Vagina (tissue), 2 donors: ENCODE measurements at places on chromosomes 7 and 10. TPM values are rescaled to one million over a fixed set of nuclear protein-coding genes. Genes with fewer than 3 reads are reported as not detected.

DNA sequence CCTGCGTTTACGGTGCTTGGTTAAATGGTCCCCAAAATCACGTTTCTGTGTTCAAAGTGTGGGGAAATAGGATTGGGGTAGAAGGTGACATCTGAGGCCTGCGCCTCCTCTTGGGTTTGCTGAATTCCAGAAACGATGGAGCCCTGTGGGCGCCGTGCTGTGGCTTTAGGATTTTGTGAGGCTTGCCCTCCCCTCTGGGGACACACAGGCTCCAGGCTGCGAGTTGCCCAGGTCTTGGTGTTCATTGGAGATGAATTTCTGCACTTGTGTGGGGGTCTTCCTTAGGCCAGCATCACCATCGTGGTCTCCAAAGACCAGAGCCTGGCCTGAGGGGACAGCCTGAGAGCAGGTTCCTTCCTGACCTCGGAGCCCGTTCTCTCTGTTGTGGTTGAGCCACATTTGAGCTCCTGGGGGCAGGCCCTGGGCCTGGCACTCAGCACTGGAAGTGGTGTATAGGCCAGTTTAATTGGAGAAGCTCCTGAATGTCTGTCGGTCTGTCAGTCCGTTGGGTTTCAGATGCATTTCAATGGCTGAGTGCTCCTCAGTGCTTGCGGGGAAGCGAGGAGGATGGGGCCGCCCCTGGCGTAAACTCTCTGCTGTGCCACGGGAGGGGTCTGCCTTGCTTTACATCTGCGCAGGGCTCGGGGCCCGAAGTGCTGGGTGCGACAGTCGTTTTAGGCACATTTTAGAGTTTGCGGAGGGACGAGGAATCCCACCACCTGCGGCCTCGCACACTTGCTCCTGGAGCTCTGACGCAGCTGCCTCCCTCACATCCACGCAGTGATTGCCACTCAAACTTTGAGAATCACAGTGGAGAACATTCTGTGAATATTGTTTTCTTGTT, 71.7 kb downstream of the DNAJB6 start:
- H3K27ac ChIP-seq = no peak overlapping the region
- H3K27me3 ChIP-seq = no peaks in the 10 kb centered on the region
- H3K4me1 ChIP-seq = peaks cover 13% of the 10 kb centered on the region
- no peak overlapping the region for H3K4me3 ChIP-seq

DNA sequence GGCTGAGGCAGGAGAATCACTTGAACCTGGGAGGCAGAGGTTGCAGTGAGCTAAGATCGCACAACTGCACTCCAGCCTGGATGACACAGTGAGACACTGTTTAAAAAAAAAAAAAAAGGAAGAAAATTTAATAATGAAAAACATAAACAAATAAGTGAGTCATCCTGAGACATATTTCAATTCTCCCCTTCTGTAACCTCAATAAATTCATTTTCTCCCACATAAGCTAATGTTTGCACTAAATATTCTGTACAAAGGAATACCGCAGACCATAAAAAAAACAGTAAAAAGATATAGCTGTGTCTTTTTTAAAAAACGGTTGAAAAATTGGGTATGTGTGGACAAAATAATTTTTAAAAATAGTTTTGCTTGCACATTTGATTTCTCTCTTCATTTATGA, 654.0 kb downstream of the KCNMA1 start:
- H3K4me1 ChIP-seq = no peaks in the 10 kb centered on the region
- no peaks in the 10 kb centered on the region for H3K36me3 ChIP-seq
- H3K27me3 ChIP-seq = no peaks in the 10 kb centered on the region
- no peak overlapping the region for H3K27ac ChIP-seq
- no peak overlapping the region for H3K4me3 ChIP-seq

DNA sequence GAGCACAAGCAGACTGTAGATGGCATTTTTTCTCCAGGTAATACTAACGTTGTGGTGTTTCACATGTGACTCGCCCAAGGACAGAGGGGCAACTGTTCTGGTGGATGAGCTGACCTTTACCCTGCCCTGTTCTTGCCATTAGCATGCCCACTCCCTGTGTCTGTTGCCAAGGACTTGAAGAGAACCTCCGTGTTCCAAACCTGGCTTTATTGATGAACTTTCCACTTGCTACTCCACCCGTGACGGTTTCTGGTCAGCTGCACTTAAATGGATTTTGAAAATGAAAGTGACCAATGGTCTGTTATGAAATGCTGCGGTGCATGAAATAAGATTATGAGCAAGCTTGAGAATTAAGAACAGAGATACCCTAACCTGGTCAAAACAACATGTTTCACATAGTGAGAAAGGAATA, 30.4 kb downstream of the LRRC4 start:
- no peak overlapping the region for H3K27ac ChIP-seq
- H3K4me1 ChIP-seq = no peaks in the 10 kb centered on the region
- H3K27me3 ChIP-seq = no peaks in the 10 kb centered on the region

- peaks cover 4% of the 10 kb centered on the region for H3K36me3 ChIP-seq
- no peaks in the 10 kb centered on the region for H3K27me3 ChIP-seq
- H3K4me1 ChIP-seq = peaks cover 21% of the 10 kb centered on the region
- H3K4me3 ChIP-seq = peak overlapping the region; percentile 79
- H3K27ac ChIP-seq = peak overlapping the region; percentile 96
Measured at GRCh38 chr10:110226926-110227641, 19.7 kb downstream of the MXI1 start.

GRCh38 chr10:90964781-90965465, 44.0 kb upstream of the ANKRD1 start:
- H3K4me3 ChIP-seq = no peak overlapping the region
- H3K27me3 ChIP-seq = no peaks in the 10 kb centered on the region
- no peak for DNase-seq
- peaks cover 4% of the 10 kb centered on the region for H3K4me1 ChIP-seq

DNA sequence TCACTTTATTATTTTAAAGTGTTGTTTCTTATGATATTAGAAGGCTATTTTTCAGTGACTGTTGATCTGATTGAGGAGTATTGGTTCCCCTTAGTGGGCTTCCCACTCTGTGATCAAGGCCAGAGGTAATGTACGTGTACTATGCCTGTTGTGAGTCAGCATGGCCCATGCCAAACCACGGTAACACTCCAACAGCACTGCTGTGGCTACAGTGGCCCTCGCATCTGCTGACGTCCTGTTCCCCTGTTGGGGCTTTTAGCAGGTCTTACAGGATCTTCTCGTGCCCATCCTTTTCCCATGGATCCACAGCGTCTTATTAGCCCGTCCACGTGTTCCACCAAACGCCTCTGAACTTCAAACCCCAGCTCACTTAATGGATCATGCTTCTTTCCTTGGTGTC, 964.6 kb upstream of the CELF2 start:
- H3K4me1 ChIP-seq = no peaks in the 10 kb centered on the region
- no peak overlapping the region for H3K4me3 ChIP-seq
- DNase-seq = no peak
- no peaks in the 10 kb centered on the region for H3K27me3 ChIP-seq
- no peak overlapping the region for H3K27ac ChIP-seq

DNA sequence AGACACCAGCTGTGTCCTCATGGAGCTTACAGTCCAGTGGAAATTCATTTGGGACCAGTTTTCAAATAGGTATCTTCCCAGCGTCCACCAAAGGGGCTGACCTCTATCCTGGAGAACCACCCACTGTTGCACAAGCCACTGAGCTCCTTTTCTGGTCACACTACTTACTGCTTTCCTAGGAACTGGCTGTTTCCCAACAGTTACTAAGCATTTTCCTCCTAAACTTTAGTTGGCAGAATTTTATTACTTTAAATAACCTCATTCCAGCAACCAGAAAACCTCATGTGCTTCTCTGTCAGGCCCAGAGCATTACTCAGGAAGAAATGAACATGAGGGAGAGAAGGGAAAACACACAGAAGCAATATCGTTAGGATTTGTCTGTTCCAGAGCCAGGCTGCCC, 183.1 kb downstream of the GPAM start:
- H3K27ac ChIP-seq = no peak overlapping the region
- DNase-seq = no peak
- no peak overlapping the region for H3K4me3 ChIP-seq

GRCh38 chr10:60185421-60185820, 204.3 kb downstream of the ANK3 start:
- H3K4me3 ChIP-seq = no peak overlapping the region
- no peak overlapping the region for H3K27ac ChIP-seq
- H3K4me1 ChIP-seq = no peaks in the 10 kb centered on the region
- H3K36me3 ChIP-seq = no peaks in the 10 kb centered on the region

DNA sequence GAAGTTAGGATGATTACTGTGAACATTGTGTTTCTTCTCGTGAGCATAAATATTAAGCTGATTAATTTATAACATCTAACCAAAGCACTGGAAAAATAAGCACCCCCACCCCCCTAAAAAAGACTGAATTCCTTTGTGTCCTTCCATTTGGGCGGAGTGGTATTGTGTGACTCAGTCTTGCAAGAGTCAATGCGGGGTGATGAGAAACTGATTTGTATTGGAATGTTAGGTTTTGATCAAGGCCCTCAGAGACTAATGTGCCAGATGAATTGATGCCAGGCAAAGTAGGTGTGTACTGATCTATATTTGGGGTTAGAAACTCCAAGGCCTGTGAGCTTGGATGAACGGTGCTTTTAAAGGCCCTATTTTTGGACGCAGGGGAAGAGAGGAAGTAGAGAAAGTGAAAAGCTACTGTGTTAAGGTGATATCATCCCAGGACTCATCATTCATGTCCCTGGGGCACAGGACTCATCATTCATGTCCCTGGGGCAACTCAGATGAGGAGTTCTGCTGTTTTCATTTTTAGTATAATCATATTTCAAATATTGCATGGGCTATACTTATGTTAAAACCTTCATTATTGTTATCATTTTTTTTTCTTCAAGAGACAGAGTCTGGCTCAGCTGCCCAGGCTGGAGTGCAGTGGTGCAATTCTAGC, 61.3 kb upstream of the PTN start:
- no peaks in the 10 kb centered on the region for H3K4me1 ChIP-seq
- H3K4me3 ChIP-seq = no peak overlapping the region
- H3K27ac ChIP-seq = no peak overlapping the region
- no peaks in the 10 kb centered on the region for H3K36me3 ChIP-seq
- DNase-seq = no peak

DNA sequence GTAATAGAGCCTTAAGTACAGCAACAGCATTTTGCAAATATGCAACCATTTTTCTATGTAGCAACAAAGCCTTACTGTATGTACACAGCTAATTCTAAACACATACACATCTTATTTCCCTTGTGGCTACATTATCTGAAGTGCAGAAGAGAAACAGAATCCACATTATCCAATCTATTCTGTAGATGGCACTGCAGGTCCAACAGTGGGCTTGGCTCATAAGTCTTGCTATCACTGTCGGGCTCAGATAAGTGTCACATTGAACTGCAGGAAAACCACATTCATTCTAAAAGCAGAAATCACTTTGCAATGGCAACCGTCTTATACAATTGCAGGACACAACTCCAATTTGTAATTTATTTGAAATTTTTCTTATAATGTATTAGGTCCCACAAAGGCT, 109.8 kb upstream of the NOBOX start:
- H3K4me1 ChIP-seq = no peaks in the 10 kb centered on the region
- H3K4me3 ChIP-seq = no peak overlapping the region
- H3K27ac ChIP-seq = no peak overlapping the region
- no peak for DNase-seq
- no peaks in the 10 kb centered on the region for H3K27me3 ChIP-seq
- no peaks in the 10 kb centered on the region for H3K36me3 ChIP-seq

GRCh38 chr7:141073641-141074161, at the start of gene TMEM178B:
Gene TMEM178B, plus strand, starts transcription at chr7:141074064.
- peaks cover 41% of the 10 kb centered on the region for H3K4me1 ChIP-seq
- no peaks in the 10 kb centered on the region for H3K36me3 ChIP-seq
- no peak for DNase-seq
- peak within 1 kb of the TSS; percentile 51 for H3K4me3 ChIP-seq
- no peak within 1 kb of the TSS for H3K27ac ChIP-seq

DNA sequence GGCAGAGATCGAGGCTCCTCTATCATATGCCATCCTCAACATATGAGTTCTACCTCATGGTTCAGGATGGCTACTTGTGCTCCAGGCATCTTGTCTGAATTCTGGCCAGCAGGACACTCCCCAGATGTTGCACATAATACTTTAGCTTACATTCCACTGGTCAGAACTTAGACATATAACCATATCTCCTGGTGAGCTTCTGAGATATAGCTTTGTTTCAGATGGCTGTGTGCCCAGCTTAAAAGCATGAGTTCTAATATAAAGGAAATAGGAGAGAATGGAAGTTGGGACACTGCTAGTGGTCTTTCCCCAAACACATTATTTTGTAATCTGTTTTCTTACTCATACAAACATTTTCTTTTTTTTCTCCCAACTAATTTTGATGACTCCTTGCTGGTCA, 50.8 kb upstream of the IFRD1 start:
- no peak overlapping the region for H3K4me3 ChIP-seq
- no peaks in the 10 kb centered on the region for H3K4me1 ChIP-seq
- no peak for DNase-seq

DNA sequence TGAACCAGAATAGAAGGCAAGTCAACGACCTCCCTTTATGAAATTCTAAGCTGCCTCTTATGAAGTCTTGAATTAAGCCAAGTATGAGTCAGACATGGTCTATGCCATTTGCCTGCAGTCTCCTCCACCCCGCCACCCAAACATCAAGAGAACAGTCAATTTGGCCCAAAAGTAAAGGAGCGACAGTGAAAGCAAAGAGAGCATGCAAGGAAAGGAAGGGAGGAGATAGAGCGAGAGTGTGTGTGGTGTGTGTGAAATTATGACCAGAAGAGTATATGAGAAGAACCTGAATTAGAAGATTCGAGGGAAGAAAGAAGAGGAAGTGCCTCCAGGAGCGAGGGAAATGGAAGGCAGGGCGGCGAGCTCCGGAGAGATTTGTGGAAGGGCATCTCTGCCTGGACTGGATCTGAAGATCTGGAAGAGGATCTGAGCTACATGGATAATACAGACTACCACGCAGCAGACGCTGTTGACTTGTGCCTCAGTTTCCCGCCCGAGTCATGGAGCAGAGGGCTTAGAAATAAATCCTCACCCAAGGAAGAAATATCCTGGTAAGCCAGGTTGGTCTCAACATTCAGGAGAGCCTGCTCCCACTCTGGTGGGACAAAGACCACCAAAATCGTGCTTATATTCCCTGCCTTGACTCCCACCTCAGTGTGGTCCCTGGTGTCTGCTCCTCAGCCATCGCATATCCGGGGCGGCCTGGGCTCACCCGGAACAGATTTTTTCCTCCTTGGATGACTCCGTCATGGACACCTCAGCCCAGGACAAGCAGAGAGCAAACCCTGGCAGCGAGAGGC, 459 bp downstream of the ZDHHC6 start:
- peak overlapping the region; percentile 94 for H3K4me3 ChIP-seq
- peak overlapping the region; percentile 89 for H3K27ac ChIP-seq
- peaks cover 29% of the 10 kb centered on the region for H3K4me1 ChIP-seq
- peaks cover 9% of the 10 kb centered on the region for H3K36me3 ChIP-seq
- DNase-seq = no peak

SPDYE17 gene
- total RNA-seq = not detected

FAM180A gene
- 7.1 TPM for total RNA-seq

EPHA1 gene
- 51.3 TPM for total RNA-seq

CDH23 gene
- 10.3 TPM for total RNA-seq

CPXM2 gene
- 18.9 TPM for total RNA-seq

SLC13A1 gene
- total RNA-seq = not detected

GDF2 gene
- total RNA-seq = not detected

ZNRF2 gene
- 21.9 TPM for total RNA-seq

CAV2 gene
- total RNA-seq = 42.5 TPM

NEURL1 gene
- 4.2 TPM for total RNA-seq

CCNJ gene
- total RNA-seq = 6.9 TPM

OLAH gene
- 4.9 TPM for total RNA-seq

GATA3 gene
- total RNA-seq = 8.6 TPM
